ENCODE measurements at places on chromosomes 12 and 14.

- DNase-seq, result no peak
Observed at GRCh38 chr12:124774462-124775167, 89.0 kb downstream of the SCARB1 start.

DNA sequence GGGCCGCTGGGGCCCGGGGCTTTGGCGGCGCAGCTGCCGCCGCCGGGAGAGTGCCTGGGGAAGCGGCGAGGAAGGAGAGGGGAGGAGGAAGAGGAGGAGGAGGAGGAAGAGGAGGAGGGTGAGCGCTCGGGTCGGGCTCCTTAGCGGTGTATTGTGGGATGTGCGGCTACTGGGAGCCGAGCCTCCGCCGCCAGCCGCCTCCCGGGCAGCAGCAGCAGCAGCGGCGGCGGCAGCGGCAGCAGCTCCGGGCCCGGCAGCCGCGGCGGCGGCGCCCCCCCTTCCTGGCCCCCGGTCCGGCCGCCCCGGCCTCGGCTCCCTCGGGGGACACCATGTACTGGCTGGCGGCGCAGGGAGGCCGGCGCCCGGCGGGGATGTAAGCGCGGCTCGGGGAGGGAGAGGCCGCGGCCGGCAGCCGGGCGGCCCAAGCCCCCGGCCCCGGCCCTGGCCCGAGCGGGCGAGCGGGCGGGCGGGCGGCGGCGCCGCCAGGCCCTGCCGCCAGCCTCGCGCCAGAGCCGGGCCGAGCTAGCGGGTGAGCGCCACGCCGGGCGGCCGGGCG is at the start of gene SETD1B:
Gene SETD1B, plus strand, starts transcription at position 149 of the 556 bp plus-strand sequence. CDS start 729 bp downstream, outside the sequence.
- no peak for DNase-seq

GRCh38 chr12:54000116-54001114 is at the start of gene HOXC9:
Gene HOXC9 (plus strand): TSS chr12:54000161. CDS start chr12:54000189, 28 bp downstream.
- no peak for DNase-seq

- no peak for DNase-seq
Observed at GRCh38 chr14:22998329-22999012, 11.5 kb downstream of the C14orf93 start.

- no peak for DNase-seq
Observed at GRCh38 chr14:44963775-44964380, 1.9 kb downstream of the TOGARAM1 start.

DNA sequence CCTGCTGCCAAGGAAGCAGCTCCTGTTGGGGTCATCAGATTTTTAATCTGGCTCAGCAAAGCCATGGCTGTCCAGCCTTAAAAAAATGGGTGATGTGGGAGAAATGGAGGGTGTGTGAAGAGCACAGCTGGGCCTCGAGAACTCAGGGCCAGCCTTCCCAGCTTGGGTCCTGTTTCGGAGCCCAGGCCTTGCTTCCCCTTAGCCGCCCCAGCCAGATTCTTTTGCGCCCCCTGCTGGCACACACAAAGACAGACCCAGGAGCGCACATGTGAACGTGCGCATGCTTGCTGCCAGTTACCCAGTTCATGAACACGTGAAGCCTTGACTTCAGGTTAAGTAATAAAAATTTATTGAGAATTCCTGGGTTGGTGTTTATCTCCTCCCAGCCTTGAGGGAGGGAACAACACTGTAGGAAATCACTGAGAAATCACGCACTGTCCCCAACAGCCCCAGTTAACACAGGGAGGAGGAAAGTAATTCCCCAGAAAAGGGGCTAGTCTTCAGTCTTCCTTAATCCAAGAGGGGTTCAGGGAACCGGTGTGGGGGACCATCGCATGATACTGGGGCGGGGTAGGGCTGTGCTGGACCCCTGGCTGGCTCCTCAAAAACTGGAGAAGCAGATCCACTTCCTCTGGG is 5.3 kb downstream of the PHB2 start:
- DNase-seq, result peak; percentile 90

DNA sequence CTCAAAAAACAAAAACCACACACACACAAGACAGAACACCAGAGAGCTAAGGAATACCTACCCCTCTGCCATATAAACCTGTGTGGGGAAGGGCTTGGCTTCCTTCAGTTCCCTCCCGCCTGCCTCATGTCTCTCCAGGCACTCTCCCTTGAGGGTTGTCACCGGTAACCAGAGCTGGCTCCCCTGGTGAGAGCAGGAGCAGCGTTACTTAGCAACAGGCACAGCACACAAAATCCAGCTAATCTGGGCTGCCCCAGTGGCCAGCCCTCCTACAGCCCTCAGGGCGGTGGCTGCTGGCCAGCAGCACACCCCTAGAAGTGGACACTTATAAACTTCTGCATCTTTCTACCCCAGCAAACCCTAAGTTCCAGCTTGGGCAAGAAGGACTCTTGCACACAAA is 21.6 kb upstream of the NR4A1 start:
- no peak for DNase-seq

DNA sequence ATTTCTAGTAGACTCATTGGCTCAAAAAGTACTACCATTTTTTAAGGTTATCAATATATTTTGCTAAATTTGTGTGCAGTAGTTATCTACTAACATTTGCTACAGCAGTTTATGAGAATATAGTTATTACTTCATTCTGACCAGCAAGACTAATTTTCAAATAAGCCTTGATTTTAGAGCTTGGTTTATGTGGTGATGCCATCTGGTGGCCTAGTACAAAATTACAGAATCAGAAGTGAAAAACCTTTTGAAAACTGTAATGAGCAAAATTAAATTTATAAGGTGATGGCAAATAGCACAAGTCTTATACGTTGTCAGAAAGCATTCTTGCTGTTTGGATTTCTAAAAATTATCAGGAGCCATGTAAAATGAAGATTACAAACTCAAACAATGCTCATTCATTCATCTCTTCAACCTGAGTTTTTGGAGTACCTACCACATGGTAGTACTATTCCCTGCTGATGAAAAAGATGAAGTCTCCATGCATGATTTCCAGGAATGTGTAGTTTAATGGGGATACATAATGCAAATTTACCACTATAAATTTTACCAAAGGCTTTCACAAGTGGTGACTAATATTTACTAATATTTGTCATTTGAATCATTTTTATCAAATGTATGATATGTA is 51.0 kb downstream of the MAGOHB start:
- peak; percentile 14 for DNase-seq

DNA sequence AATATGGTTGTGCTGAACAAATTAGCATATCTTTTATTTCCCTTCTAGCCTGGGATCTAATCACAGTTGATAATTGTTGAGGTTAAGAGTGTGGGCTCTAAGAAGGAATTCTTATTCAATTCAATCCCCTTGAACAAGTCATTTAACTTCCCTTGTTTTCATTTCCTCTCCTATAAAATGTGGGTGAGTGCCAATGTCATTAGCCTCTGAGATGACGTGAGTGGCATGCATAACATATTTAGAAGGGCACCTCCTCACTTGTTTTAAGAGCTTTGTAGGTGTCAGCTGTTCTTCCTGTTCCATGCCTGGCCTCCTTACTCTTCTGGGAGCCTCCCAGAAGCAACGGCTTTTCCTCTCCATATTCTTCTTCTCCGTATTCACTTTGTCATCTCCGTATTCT is 155.4 kb upstream of the NEDD1 start:
- no peak for DNase-seq

DNA sequence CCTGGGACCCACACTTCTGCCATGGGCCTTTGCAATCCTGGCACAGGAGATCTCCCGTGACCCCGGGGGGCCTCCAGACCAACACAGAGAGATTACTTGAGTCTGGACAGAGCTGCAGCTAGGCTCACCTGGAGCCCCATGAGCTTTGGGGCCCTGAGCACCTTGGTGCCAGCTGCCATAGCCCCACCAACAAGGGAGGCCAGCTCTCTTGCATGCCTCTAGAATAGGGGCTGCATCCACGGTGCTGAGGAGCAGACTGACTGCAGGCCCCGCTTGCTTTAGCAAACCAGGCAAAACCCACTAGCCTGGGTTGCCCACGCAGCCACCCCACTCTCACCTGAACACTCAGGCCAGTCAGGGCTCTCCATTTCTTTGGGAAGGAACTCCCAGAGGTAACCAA is 3.7 kb upstream of the OR4N2 start:
- no peak for DNase-seq

GRCh38 chr12:127823801-127824200 is 443.2 kb upstream of the TMEM132C start:
- DNase-seq, result no peak

- DNase-seq, result no peak
Observed at GRCh38 chr12:18747895-18748294, 10.0 kb downstream of the CAPZA3 start.

DNA sequence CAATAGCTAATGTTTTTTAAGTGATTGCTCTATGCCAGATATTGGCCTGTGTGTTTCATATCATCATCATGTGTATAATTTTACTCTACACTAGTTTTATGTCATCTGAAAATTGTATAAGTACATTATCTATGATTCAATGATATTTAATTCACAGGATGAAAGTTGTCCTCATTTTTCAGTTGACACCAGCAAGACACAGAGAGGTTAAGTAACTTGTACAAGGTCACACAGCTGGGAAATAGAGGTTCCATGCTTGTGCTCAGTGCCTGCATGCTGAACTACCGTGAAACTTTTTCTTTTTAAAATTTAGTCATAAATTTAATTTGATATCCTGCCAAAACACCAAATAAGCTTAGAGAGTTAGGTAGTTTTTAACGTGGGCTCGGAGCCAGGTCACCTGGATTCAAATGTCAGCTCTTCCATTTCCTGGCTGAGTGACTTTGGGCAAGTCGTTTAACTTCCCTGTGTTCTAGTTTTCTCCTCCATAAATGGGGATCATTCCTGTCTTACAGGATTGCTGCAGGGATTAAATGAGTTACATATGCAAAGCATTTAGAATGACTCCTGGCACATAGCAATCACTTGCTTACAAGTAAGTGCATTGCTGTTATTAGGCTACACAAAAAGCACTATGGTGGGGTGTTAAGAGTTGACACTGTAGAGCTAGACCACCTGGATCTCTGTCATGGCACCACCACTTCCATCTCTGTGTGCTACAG is 183.9 kb downstream of the ETV6 start:
- no peak for DNase-seq

GRCh38 chr12:98743362-98743953 is 98.4 kb downstream of the APAF1 start:
- DNase-seq, result no peak

GRCh38 chr14:29857551-29857950 is 70.1 kb downstream of the PRKD1 start:
- DNase-seq, result no peak

GRCh38 chr14:22614240-22614799 is 16.2 kb downstream of the ABHD4 start:
- DNase-seq, result peak; percentile 10

DNA sequence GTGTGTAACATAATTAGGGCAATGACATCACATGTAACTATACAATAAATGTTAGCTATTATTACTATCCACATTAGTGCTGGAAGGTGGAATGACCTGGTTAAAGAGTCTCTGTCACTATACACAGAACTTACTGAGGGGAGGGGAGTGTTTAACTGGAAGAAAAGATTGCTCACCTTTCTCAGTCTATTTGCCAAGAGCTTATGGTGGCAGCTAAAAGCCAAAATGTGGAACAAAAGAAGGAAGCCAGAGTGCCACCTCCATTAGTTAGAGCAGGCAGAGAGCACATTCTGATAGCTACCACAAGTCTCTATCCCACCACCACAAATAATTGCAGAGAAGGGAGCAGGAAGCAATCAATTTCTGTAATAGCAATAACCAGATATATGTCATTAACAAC is 124.4 kb downstream of the MED13L start:
- no peak for DNase-seq

- DNase-seq, result no peak
Observed at GRCh38 chr14:56160088-56160487, 41.9 kb downstream of the PELI2 start.

- no peak for DNase-seq
Observed at GRCh38 chr12:12681061-12681765, 14.8 kb downstream of the GPR19 start.

DNA sequence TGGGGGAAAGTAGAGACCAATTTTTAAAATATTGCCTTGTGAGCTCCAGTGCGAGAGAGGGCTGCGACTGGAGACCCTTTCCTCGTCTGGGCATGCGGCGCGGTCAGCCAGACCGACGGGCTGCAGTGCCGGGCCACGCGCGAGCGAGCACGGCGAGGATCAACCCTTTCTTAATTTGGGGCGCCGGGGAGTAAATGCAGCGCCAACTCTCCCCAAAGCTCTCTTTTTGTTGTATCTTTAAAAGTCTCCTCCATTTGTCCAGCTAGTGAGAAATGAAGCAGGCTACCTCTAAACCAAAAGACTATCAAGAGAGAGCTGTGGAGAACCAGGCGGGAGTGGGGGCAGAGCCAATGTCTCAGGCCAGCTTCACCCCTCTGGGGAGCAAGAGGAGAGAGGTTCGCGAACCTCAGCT is 1.4 kb downstream of the SIX1 start:
- DNase-seq, result no peak

- no peak for DNase-seq
Observed at GRCh38 chr12:2057795-2058408, 5.1 kb downstream of the CACNA1C start.

DNA sequence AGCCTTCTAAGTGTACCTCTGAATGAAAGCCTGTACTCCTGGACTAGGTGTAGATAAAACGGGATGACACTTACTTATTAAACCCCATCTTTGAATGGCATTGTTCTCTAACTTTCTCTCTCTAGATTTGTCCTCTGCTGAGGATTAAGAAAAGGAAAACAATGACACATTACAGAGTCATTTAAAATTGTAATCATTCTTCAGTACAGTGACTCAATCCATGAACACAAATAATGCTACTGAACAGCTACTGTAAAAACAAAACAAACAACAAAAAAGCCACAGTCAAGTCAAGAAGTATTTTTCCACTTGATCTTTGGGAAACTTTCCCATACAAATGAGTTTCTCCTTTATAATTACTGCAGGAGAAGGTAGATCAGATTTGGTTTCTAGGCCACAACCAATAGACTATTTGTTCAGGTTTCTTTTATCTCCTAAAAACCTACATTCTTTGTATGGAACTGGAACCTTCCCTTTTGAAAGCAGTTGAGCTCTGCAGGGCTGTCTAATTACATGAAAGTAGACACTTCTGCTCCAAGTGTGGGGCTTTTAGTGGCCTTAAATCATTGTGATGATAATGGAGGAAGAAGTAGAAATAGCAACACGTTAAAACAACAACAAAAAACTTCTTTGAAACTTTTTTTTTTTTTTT is 219.1 kb downstream of the ESR2 start:
- no peak for DNase-seq

DNA sequence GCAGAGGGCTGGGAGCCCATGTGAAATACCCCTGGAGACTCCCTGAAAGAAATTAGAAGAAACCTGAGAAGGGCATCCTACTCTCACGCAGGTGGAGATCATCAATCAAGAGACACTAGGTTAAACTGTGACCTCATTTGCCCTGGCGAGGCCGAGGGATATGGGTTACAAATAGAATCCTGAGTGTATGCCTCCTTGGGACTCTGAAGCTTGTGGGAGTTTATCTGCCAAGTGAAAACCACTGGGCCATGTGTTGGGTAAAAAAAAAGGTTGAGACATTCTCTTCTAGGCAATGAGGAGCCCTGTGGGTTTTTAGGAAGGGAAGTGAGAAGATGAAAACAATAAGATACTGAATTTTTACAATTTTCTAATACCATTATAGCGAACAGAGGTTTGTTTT is 160.7 kb upstream of the ARID2 start:
- no peak for DNase-seq

GRCh38 chr14:97850466-97850865 is 1053.3 kb downstream of the VRK1 start:
- DNase-seq, result no peak
